T-helper 17 cell (primary cell): ENCODE measurements at places on chromosomes 7 and 10. TPM values are rescaled to one million over a fixed set of nuclear protein-coding genes. Genes with fewer than 3 reads are reported as not detected.

The MNX1 gene
- total RNA-seq, result 0.21 TPM

The PIK3AP1 gene
- total RNA-seq, result 5.0 TPM

The SPDYE1 gene
- 0.18 TPM for total RNA-seq

The GPC2 gene
- total RNA-seq, result 8.5 TPM

The HOXA5 gene
- not detected for total RNA-seq

The SLC26A5 gene
- not detected for total RNA-seq

The ARHGAP22 gene
- 1.4 TPM for total RNA-seq
